ENCODE measurements at places on chromosomes 7 and 10.

DNA sequence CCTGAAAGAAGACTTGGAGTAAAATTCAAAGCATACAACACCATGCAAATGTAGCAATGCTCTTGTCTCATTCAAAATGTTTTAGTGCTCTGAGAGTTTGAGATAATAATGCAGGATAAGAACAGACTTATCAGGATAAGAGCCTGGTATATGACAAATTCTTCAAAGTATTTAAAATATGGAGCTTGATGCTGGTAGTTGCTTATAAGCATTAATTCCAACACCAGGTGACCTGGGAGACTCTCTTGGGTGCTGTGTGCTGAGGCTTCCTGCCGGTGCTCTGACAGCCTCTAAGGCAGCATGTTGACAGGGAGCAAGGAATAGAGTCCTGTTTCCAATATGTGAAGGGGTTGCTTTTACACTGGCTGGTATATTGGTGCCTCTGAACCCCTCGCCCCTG lies 34.8 kb upstream of the SLC26A5 start:
- DNase-seq: no peak

- DNase-seq: no peak
Measured at GRCh38 chr7:409339-410281, 110.0 kb downstream of the PDGFA start.

DNA sequence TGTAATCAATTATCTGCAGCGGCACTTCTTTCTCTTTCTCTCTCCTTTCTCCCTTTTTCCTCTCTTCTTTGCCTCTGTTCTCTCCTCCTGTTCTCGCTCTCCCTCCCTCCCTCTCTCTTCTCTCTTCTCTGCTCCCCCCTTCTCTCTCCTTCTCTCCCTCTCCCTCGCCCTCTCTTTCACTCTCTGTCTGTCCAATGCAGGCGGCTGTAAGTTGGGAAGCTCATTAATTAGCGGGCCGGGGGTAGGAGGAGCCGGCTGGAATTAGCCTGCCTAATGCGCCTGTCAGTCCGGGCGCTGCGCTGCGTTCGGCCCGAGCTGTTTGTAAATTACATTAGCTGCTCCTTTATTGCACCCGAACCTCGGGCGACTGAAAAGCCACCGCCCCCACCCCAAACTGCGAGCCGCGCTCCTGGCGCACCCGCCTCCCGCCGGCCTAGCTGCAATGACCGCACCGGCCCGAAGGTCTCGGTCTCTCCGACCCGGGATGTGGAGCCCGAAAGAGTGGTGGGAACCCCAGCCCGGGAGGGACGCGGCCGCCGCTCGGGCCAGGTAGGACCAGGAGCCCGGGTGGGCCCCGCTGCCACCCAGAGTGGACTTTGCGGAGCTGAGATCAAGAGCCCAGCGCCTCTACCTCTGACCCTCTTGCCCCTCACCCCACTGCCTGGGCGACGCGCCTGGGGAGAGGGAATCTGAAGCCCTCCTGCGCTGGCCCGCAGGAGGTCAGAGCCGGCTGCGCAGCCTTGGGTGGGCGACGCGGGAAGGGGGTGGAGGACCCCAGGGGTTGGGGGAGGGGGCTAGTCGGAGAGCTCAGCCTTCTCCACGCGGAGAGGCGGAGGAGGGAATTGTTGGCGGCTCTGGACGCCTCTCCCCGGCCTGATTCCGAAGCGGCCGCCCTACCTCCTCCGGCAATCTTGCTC lies at the start of gene LBX1:
LBX1 (minus strand) TSS at position 198 of the 917 bp plus-strand sequence. CDS start 648 bp downstream, outside the sequence.
- no peak for DNase-seq

GRCh38 chr10:1247598-1248261 lies 191.5 kb downstream of the WDR37 start:
- no peak for DNase-seq

- peak; percentile 68 for DNase-seq
Measured at GRCh38 chr10:100998991-100999741, 442 bp upstream of the LZTS2 start.

GRCh38 chr7:42254217-42254616 lies 17.2 kb upstream of the GLI3 start:
- no peak for DNase-seq

GRCh38 chr7:14125998-14126397 lies 136.5 kb upstream of the ETV1 start:
- no peak for DNase-seq

- DNase-seq: no peak
Measured at GRCh38 chr10:11720260-11720741, 21.9 kb upstream of the ECHDC3 start.

GRCh38 chr7:146864644-146865043 lies 748.0 kb downstream of the CNTNAP2 start:
- DNase-seq: no peak

DNA sequence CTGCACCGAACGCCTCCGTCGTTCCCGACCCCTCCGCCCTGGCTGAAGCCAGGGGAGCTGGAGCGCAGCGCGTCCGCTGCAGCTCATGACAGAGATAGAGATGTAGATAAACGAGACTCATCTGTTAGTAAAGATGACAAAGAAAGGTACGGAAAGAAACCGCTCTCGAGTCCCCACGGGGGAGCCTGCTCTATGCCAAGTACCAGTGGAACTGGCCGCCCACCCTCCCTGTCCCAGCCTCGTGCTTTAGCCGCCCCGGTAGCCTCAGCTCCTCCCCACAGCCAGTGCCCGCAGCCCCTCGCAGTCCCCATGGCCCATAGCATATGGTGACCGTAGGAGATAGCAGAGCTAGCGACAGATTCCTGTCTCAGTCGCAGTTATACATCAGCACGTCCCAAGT lies 344.7 kb upstream of the GALNT17 start:
- DNase-seq: no peak

Measured in stimulated activated CD4-positive, alpha-beta T cell treated with anti-CD3 and anti-CD28 coated beads, Interleukin-4, amount 100 ng/mL, for 48 hours (primary cell).